ELR (cell line): ENCODE measurements at places on chromosomes 7 and 10.

GRCh38 chr7:132425942-132426341 is 150.3 kb downstream of the PLXNA4 start:
- no peak for DNase-seq

- DNase-seq = no peak
These were observed 1.6 kb upstream of the CRHR2 start for GRCh38 chr7:30683816-30684215.

DNA sequence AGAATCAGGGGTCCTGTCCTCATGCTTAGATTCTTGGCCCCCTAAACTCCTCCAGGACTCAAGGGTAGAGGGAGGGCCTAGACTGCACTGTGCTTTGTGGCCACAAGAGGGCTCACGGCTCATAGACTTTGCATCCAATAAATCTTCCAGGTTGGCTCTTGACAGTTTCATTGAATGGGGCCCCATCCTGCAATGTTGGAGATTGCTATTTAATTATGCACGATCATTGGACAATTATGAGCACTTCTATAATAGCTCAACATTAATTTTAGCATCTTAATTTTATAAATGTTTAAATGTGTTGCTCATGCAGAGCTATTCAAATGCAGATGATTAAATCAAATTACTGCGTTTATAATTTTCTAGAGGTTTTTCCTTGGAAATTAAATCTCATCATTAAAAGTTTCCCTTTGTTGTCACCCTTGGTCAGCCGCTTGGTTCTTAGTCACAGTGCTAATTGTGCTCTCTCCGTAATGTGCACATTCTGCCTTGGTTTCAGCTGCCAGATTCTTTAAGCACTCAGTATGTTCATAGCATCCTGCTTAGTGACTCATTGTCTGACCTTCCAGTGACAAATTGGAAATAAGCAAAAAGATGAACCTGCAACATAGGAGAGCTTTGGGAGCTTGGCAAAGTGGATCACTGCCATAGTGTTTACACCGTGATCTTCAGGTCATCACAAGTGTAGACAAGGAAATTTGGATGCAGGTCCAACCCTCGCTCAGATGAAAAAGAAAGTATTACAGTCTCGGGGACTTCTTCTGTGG is 33.4 kb upstream of the PLPP4 start:
- peak; percentile 84 for DNase-seq

DNA sequence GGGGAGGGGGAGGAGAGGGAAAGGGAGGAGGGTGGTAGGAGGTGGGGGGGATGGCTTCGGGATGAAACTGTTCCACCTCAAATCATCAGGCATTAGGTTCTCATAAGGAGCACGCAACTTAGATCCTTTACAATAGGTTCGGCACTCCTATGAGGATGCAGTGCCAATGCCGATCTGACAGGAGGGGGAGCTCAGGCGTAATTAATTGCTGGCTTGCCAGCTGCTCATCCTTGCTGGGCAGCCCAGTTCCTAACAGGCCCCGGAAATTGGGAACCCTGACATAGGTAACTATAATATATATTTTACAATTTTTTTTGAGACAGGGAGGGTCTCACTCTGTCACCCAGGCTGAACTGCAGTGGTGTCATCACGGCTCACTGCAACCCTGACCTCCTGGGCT is 118.8 kb upstream of the SFMBT2 start:
- DNase-seq = peak; percentile 3

- DNase-seq = no peak
These were observed 690.3 kb downstream of the REEP3 start for GRCh38 chr10:64211466-64211865.

GRCh38 chr7:145092766-145093165 is 256.9 kb upstream of the TPK1 start:
- DNase-seq = no peak

DNA sequence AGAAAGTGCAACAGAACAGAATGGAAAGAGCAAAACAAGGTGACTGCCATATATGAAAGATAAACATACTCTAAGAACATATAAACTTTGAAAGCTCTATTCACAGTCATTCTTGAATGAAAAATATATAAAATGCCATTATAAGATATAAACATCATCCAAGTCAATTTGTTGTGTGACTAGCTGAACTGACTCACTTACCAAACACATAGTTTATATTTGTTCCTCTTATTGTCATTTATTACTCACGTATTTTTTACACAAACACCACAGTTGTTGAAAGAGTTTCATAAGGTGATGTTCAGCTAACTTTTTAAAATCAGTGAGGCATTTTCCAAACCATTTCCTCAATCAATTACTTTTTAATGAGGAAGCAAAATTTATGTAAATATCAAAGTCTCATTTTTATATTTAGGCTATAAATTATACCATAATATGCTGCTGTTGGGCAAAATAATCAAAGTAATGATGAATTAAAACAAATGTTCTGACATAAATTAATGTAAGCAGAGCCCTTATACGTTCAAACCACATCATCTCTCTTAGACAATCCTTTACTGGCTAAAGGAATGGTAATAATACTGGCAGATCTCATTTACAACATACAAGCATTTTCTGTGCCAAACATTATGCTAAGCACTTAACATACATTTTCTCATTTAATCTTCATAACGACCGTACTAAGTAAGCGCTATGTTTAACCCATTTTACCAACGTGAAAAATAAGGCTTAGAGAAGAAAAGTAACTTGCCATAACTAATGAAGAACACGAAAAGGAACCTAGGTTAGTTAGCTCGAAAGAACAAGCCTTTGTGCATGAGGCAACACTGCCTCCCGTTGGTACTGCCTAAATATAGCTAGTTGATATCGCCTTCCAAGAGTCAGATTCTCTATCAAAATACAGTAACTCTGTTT is 7.3 kb downstream of the LRRN3 start:
- peak; percentile 33 for DNase-seq
